ENCODE measurements at places on chromosomes 13 and 19. TPM values are rescaled to one million over a fixed set of nuclear protein-coding genes. Genes with fewer than 3 reads are reported as not detected.

DNA sequence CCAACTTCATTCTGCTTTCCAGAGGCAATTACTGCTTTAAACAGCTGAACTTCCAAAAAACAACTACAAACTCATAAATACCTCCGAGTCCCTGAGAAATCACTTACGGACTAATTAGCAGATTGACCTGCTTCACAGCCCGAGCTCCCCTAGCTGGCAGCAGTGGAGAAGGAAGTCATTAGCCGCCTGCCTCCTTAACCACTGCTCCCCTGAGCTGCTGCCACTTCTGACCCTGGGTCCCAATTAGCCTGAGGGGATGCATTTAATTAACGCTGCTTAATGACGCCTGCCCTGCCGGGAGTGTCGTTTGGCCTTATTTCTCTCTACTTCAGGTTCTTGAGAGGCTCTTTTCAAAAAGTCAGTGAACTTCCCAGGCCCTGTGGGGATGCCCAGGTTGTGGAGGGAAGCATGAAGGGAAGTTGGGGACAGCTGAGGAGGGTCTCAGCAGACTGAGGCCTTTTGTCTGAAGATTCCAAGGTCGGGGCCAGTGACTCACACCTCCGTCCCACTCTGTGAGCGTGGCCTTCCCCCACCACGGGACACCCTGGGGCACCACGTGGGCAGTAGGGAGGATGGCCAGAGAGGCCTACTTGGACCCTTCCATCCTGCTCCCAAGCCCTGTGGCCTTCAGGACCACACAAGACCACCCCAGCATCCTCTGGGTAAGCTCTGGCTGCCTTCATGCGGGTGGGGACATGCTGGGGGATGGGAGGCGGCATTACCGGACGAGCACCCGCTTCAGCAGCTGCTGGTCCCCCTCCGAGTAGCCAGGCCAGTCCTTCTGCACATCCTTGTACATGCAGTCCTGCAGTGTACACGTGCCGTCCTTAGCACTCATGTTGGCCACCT, 19.8 kb upstream of the ISYNA1 start:
- H3K36me3 ChIP-seq = peaks cover 17% of the 10 kb centered on the region
- no peak for DNase-seq
- H3K4me1 ChIP-seq = peaks cover 5% of the 10 kb centered on the region
- H3K27me3 ChIP-seq = no peaks in the 10 kb centered on the region
- no peak overlapping the region for H3K4me3 ChIP-seq

The CYP2B6 gene
- total RNA-seq = not detected

The DMAC2 gene
- total RNA-seq = 47.0 TPM

DNA sequence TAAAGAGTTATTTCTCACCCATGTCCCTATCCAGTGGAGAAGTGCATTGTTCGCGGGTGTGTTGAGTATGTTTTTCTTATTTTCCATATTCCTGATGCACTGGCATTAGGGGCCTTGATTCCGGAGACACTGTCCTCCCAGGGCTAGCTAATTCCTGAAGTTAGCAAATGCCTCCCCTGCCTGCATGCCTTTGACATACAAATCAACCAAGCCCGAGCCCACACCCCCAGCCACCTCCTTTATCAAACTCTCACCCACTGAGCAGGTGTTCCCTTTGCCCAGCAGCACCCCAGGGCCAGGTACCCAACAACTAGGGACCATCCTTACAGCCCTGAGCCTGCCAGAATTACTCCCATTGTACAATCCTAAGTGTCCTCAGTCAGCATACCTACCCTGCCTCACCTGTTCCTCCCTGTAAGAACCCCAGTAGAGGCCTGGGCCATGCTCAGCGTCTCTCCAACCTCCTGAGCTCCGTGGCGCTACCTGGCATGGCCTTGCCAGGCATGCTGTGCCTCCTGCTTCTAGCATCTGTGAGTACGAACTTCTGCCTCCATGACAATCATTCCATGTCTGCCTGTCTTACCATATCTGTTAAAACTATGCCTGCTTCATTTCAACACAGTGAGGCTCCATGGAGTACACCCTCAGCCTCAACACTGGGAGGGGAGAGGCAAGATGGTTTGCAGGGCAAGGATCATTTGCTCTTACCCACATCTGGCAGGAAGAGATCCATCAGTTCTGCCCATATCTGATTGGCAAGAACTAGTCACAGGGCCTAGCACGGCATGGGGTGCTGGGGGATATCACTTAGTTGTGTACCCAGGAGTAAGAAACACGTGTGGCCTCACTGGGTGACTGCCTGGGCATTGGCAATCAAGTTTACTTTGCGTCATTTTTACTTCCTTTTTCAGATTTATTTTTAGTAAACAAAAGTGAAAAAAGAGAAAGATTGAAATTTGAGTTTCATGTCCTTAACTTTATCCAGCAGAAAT, 203.9 kb downstream of the SHISA2 start:
- no peaks in the 10 kb centered on the region for H3K27me3 ChIP-seq
- peaks cover 38% of the 10 kb centered on the region for H3K4me1 ChIP-seq
- peaks cover 2% of the 10 kb centered on the region for H3K36me3 ChIP-seq

- H3K4me1 ChIP-seq = no peaks in the 10 kb centered on the region
- no peak overlapping the region for H3K27ac ChIP-seq
- H3K27me3 ChIP-seq = no peaks in the 10 kb centered on the region
- no peak for DNase-seq
These were observed 1332.0 kb upstream of the PCDH20 start for GRCh38 chr13:62747629-62748028.

DNA sequence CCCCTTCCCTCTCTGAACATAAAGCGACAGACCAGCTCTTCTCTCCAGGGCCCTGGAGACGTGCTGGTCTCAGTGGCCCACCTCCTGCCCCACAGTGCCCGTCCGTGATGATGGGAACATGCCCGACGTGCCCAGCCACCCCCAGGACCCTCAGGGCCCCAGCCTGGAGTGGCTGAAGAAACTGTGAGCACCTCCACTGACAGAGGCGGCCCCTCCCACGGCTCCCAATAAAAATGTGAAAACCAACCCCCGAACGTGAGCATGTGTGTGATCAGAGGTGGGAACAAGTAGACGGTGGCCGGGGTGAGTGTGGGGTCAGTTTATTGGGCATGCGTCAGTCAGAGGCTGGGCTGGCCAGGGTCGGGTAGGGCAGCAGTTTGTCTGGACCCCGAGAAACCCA, 4.1 kb downstream of the NDUFA3 start:
- H3K36me3 ChIP-seq = peaks cover 43% of the 10 kb centered on the region
- H3K4me1 ChIP-seq = peaks cover 24% of the 10 kb centered on the region
- no peak for DNase-seq
- H3K27ac ChIP-seq = no peak overlapping the region

The ZNF837 gene
- 1.3 TPM for total RNA-seq

GRCh38 chr19:13130886-13131490, 12.9 kb downstream of the NACC1 start:
- DNase-seq = no peak
- no peaks in the 10 kb centered on the region for H3K27me3 ChIP-seq
- H3K4me3 ChIP-seq = no peak overlapping the region

GRCh38 chr19:33487901-33488800, 33.4 kb downstream of the PEPD start:
- H3K36me3 ChIP-seq = no peaks in the 10 kb centered on the region
- no peak overlapping the region for H3K27ac ChIP-seq
- DNase-seq = no peak

The APOC4 gene
- total RNA-seq = not detected

DNA sequence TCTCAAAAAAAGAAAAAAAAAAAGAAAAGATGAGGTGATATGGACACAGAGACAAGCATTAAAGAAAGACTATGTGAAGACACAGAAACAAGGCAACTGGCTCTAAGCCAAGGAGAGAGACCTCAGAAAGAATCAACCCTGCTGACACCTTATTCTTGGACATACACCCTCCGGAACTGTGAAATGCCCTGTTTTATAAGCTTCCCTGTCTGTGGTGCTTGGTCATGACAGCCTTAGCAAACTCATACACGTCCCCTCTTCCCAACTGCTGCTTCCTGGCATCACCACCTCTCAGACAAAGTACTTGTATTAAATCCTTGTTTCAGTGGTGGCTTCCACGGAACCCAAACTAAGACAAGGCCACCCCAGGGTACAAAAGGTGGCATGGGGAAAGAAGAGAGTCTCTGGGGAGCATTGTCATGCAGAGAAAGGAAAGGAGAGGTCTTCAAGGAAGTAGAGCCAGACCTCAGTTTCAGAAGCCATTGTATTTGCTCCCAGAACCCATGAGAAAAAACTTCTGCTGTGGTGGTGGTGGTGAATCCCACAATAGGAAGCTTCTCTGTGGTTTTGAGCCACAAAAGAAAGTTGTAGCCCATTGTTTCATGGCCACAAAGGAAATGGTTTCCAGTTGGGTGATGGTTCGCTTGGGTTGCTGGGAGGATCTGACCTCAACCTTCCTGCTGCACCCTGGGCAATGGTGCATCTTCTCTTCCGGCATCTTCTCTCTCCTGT, 16.3 kb upstream of the TSPAN16 start:
- peaks cover 3% of the 10 kb centered on the region for H3K36me3 ChIP-seq
- peaks cover 25% of the 10 kb centered on the region for H3K4me1 ChIP-seq
- H3K27ac ChIP-seq = peak overlapping the region; percentile 78
- peak; percentile 86 for DNase-seq

DNA sequence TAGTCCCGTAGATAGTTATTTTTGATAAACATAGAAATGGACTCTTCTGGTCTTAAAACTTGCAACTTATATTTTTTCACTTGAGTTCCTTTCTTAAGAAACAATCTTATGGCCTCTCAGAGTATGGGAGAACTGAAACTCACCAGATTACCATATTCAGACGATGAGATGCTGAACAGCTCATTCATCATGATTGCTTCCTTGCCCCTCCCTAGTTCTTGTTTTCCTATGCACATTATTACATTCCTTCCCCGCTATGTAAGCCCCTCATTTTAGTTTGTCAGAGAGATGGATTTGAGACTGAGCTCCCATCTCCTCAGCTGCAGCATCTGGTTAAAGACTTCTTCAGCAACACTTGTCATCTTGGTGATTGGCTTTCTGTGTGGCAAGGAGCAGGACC, 158.5 kb downstream of the SLITRK6 start:
- no peaks in the 10 kb centered on the region for H3K4me1 ChIP-seq
- no peak for DNase-seq
- no peak overlapping the region for H3K27ac ChIP-seq

The CEACAM19 gene
- 0.23 TPM for total RNA-seq

The OR7A5 gene
- total RNA-seq = not detected

DNA sequence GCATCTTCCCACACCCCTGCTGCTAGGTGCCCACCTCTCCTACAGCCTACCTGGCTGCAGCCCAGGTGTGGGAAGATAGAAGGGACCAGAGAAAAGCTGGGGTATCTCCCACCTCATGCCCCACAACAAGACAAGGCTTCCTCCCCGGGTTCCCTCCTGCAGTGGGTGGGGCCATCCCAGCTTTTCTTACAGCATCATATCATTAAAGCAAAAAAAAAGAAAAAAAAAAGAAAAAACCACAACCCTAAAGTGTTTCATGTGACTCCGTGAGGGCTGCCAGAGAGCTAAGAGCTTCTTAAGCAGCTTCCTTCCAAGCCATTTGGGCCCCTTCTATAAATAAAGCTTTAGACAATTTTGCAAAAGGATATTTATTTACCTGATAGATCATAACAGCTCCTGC, 455.4 kb upstream of the TSHZ3 start:
- H3K4me3 ChIP-seq = no peak overlapping the region
- H3K36me3 ChIP-seq = no peaks in the 10 kb centered on the region
- no peak overlapping the region for H3K27ac ChIP-seq
- DNase-seq = no peak

The C19orf18 gene
- 0.42 TPM for total RNA-seq

DNA sequence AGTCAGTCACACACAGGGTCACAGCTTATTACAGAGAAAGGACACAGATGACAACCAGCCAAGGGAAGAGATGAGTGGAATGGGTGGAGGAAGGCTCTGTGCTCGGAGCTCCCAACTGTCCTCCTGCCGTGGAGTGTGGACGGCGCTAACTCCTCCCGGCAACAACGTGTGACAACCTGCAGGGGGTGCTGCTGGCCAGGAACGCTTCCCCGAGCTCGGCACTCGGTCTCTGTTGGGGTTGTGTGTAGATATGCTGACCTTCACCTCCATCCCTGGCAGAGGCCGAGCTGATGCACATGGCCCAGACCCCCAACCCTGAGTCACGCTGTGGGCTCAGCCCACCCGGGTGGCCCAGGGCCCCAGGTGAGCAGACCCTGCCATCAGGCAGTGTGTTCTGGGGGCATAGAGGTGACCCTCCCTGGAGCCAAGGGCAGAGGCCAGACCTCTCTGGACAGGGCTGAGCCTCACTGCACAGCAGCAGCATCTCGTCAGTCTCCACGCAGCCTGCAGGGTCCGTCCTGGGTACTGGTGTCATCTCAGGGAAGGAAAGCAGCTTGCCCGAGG, 14.1 kb downstream of the ZNF444 start:
- no peak overlapping the region for H3K27ac ChIP-seq
- no peaks in the 10 kb centered on the region for H3K27me3 ChIP-seq
- H3K4me1 ChIP-seq = peaks cover 16% of the 10 kb centered on the region
- peaks cover 13% of the 10 kb centered on the region for H3K36me3 ChIP-seq
- H3K4me3 ChIP-seq = no peak overlapping the region

The SIGLECL1 gene
- not detected for total RNA-seq

GRCh38 chr13:44015811-44016210, 136.1 kb downstream of the LACC1 start:
- peaks cover 9% of the 10 kb centered on the region for H3K4me1 ChIP-seq
- no peak overlapping the region for H3K27ac ChIP-seq
- no peak for DNase-seq
- H3K36me3 ChIP-seq = no peaks in the 10 kb centered on the region

- no peaks in the 10 kb centered on the region for H3K27me3 ChIP-seq
- H3K4me1 ChIP-seq = no peaks in the 10 kb centered on the region
- no peak overlapping the region for H3K27ac ChIP-seq
These were observed 40.6 kb downstream of the CCDC122 start for GRCh38 chr13:43838909-43839308.

The LRRC63 gene
- 1.7 TPM for total RNA-seq

The SIGLEC14 gene
- not detected for total RNA-seq

DNA sequence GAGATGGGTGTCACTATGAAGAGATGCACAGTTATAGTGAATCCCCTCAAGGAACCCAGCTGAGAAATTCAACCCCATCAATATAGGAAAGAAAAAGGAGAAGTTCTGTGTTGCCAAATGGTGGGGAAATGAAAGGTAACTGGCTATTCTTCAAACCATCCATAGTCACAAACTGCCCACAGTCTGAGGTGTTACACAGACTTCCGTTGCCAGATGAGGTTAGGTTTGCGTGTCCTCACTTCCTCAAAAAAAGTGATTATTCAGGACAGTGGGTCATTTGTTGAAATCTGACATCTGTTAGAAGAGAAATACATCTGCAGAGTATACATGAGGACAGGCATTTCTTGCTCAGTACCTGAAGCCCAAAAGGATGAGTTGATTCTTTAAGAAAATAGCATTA, 9.0 kb downstream of the SIGLEC5 start:
- H3K4me1 ChIP-seq = peaks cover 12% of the 10 kb centered on the region
- no peak overlapping the region for H3K4me3 ChIP-seq
- no peak for DNase-seq
- H3K36me3 ChIP-seq = no peaks in the 10 kb centered on the region

The RUBCNL gene
- total RNA-seq = not detected

All from activated CD8-positive, alpha-beta T cell treated with anti-CD3 and anti-CD28 coated beads, Interleukin-2, amount 10 ng/mL, durations not matched to agents 7 days and 5 days (primary cell).